H4 (cell line): ENCODE measurements at places on chromosomes 12 and 14.

- no peak for DNase-seq
Observed at GRCh38 chr12:26334621-26335124, 139.3 kb downstream of the SSPN start.

DNA sequence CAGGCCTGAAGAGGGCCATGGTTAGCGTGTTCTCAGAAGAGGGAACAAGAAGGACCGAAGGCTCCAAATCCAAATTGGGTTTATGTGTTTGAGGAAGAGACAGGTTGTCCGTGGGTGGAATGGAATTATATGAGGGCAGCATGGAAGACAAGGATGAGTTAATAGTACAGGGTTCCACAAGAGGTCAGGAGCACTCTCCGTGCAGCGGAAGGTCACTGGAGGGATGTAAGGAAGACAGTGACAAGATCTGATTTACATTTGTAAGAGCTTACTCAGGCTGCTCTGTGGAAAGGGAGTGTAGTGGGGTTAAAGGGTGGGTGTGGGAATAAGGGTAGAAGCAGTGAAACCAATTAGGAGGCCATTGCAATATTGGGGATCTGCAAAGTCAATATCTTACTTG lies 97.0 kb downstream of the TPH2 start:
- DNase-seq = no peak

DNA sequence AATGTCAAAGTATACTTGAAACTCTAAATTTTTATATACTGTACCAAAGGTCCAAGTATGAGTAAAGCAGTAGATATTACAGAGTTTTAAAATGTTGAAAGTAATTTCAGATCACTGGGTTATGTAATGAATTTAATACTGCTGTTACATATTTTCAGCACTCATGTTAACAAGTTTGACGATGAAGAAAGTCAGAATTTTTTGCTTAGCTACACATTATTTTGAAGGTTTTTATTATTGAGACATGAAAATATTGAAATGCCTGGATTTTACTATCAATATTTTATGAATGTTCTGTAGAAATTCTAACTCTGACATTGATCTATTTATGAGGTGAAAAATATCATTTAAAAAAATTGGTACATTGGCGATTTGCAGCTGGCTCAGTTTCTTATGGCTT lies 1030.3 kb downstream of the FSCB start:
- no peak for DNase-seq

DNA sequence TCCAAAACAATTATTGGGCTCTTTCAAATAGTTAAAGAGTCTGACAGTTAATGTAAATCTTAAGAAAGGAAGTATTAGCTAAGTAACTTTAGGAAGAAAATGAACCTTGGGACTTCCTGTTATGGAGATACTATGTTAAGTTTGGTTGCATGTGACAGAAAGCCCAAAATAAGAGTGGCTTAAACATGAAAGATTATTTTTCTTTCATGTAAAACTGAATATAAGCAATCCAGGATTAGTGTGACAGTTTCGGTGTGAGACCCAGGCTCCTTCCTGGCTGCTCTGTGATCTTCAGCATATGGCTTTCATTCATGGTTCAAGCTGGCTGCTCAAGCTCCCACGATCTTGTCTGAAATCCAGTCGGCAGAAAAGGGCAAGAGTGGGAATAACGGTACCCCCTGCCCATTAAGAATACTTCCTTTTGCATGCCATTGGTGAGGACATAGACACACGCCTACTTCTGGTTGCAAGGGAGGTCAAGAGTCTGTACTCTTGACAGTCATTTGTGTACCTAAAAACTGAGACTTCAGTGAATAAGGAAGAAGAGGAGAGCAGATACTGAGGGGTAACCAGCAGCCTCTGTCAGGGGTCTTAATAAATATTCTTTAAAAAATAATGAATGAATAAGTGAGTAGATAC lies 2.2 kb upstream of the RPAP3 start:
- DNase-seq = no peak

GRCh38 chr12:48263617-48264016 lies 60.5 kb upstream of the OR10AD1 start:
- DNase-seq = no peak

DNA sequence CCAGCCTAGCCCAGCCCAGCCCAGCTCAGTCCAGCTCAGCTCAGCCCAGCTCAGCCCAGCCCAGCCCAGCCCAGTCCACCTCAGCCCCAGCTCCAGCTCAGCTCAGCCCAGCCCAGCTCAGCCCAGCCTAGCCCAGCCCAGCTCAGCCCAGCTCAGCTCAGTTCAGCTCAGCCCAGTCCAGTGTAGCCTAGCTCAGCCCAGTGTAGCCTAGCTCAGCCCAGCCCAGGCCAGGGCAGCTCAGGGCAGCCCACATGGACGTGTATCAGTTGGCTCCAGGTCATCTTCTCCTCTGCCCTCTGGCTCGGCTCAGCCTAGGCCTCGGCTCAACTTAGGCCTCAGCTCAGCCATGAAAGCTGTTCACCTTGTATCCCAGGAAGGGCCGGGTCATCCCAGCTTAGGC lies 64.7 kb downstream of the TMEM121 start:
- DNase-seq = no peak

GRCh38 chr12:45914090-45914489 lies 76.3 kb downstream of the SCAF11 start:
- DNase-seq = no peak

DNA sequence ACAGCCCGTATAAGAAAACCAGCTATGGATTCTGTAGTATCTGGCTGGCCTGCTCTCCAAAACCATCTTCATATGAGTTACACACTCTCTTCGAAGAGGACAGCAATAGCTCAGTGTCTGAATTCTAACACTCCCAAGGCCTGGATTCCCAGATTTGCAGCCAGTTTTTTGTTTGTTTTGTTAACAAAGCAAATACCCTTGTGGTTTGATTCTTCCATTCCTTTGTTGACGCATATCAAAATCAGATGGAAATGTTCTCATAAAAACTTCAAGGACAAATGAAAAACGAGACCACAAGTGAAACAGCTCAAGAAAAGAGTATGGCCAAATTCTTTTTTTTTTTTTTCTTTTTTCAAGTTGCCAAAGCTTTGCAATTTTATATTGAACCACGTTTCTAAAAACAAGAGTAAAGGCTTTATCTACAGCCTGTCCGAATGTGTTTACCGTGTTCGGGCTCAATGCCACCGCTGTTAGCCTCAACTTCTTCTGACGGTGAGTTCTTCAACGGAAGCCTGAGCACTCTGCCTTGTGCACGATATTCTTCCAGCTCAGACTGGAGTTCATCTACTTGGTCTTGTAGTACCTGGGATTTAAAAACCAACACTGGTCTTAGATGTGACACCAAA lies 67.5 kb downstream of the NIN start:
- peak; percentile 89 for DNase-seq

GRCh38 chr14:99320105-99320572 lies 48.1 kb upstream of the BCL11B start:
- peak; percentile 49 for DNase-seq

DNA sequence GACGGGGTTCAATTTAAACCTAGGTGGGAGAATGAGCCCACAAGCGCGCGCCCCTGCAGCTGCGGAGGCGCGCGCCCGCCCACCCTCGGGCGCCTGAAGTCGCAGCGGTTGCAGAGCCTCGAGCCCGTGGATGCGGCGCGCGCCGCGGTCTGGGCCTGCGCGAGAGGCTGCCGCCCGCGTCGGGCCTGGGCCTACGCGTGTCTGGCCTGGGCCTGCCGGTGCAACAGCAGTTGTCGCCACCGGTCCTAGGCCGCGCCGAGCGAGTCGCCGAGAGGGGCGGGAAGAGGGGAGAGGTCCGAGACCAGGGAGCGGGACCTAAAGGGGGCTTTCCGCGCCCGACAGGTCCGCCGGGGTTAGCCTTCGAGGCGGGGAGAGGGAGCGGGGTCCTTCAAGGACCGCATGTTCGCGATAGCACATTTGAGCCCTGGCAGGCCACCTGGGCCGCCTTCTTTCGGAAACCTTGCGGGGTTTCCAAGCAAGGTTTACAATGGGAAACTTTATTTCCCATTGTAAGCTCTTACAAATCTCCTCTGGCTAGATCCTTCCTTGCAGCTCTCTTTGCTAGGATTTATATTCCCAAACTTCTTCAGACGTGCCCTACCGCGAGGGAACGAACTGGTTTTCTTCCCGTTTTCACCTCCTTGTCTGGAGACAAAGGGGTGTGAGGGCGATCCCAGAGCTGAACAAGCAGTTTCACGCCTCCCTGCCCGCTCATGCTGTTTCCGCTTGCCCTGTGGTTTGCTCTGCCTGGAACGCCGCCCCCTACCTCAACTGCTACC lies 6.8 kb downstream of the SIX6 start:
- no peak for DNase-seq

GRCh38 chr12:25792031-25792430 lies 166.5 kb upstream of the RASSF8 start:
- DNase-seq = no peak

DNA sequence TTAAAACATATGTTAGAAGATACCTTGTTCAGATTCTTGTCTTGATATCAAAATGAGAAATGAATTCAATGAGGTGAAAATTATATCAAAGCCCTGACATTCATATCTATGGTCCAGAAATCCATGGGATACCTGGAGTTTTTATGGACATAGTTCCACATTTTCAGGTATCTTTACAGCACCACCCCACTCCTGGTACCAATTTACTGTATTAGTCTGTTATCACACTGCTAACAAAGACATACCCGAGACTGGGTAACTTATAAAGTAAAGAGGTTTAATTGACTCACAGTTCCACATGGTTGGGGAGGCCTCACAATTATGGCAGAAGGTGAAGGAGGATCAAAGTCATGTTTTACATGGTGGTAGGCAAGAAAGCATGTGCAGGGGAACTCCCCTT lies 361.5 kb downstream of the PRKD1 start:
- no peak for DNase-seq

DNA sequence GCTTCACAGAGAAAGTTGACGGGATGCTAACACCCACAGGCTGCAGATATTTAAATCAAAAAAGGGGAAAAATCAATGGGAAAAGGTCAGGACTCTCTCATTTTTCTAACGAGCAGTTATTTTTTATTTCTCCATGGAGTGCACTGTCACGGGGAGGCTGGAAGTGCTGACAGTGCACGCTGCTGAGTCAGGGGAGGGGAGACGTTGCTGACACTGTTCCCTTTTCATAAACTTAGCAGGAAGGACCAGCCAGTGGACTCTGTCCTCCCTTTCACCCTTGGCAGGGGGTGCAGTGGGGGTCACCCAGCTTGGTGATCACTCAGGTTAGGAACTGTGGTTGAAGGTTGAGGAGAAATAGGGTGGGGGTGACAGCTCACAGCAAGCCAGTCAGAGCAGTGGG lies 65.6 kb upstream of the FUT8 start:
- DNase-seq = no peak

DNA sequence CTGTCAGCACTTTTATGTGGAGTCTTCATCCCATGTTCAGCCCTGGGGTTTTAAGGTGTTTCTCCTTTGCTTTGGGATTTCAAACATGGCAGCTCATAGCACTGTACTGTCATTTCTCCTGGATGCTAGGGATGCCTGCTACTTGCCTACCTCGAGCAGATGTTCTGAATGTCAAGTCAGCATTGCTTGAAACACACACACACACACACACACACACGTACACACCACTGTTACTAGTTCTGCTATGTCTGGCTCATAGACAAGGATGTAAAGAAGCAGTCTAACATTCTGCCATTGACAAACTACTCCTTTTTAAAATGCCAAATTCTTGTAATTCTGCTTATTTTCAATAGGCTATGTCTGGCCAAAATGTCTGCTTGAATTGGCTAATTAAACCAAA lies 72.7 kb downstream of the SAMD4A start:
- DNase-seq = no peak

DNA sequence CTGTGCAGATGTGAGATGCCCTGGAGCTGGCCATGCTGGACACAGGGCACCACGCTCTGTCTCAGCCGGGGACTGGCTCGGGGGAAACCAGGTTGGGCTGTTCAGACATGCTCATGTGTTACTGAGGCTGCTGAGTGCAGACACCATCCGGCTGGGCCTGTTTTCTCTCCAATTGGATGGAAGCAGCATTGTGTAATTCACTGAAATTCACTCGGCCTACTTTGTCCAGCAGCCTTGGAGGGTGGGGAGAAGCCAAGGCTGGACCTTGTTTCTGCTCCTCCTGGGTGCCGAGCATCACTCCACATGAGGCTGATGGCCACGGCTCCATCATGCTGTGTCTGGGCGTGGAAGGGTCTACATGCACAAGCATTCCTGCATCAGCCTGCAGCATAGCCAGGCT lies 130.7 kb downstream of the SMOC1 start:
- no peak for DNase-seq

DNA sequence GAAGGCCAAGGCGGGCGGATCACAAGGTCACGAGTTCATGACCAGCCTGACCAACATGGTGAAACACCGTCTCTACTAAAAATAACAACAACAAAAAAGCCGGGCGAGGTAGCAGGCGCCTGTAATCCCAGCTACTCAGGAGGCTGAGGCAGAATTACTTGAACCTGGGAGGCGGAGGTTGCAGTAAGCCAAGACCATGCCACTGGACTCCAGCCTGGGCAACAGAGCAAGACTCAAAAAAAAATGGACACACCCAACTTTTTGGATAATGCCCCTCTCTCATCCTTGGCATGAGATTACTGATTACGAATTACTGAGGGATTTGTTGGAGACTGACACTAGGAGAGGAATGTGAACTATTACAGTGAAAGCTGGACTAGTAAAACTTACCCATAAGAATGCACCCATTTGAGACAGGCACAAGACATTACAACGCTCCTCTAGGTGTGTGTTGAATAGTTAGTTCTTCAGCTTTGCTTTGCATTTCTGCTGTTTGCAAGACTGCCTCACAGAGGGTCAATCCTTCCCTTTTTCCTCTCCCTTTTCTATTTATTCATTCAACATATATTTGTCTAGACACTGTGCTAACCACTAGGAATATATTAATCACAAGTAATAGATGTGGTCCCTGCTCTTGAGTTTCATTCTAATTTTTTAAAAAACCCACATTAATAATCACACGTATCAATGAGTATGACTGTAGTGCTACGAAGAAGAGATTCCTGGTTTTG lies 46.0 kb upstream of the OR5AU1 start:
- DNase-seq = no peak

DNA sequence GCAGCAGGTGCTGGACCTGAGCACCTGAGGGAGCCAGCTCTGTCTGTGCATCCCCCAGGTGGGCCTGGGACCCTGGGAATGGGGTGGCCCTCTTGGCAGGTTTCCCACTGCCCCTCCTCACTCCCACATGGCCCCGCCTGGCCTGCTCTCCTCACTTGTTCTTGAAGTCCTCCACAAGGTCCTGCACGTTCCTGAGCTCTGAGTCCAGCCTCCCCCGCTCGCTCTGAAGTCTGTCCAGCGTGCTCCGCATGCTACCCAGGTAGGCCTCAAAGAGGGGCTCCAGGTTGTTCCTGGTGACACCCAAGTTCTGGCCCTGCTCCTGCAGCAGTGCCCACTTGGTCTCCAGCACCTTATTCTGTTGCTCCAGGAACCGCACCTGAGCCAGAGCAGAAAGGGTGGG lies 2.9 kb downstream of the KRT79 start:
- DNase-seq = no peak

DNA sequence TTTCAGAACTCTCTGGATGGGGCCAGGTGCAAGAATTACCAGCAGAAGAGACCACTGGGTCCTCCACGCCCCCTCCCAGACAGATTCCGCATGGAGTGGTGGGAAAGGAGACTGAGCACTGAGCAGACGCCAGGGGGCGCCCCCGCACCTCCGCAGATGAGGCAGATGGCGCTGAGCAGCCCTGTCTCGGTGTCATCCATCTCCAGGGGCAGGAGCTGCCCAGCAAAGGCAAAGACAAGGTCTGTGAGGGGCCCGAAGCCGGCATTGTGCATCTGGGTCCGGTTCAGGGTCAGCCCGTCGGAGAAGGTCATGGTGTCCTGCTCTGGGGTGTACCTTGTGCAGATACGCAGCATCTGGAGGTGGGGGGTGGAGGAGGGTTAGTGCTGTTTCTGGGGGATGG lies 6.3 kb upstream of the ITGB7 start:
- peak; percentile 62 for DNase-seq

GRCh38 chr12:57236925-57237595 lies 7.5 kb downstream of the SHMT2 start:
- no peak for DNase-seq
